GF-D8 (cell line): ENCODE measurements at places on chromosomes 2 and 18.
A peak's percentile ranks its signal among the peaks of the same experiment; 100 is the strongest.

GRCh38 chr2:160251569-160251968 lies 51.5 kb upstream of the ITGB6 start:
- no peak for DNase-seq

GRCh38 chr18:36412778-36413177 lies 115.3 kb downstream of the FHOD3 start:
- DNase-seq: no peak

GRCh38 chr18:36545821-36546427 lies 248.4 kb downstream of the FHOD3 start:
- DNase-seq: no peak

DNA sequence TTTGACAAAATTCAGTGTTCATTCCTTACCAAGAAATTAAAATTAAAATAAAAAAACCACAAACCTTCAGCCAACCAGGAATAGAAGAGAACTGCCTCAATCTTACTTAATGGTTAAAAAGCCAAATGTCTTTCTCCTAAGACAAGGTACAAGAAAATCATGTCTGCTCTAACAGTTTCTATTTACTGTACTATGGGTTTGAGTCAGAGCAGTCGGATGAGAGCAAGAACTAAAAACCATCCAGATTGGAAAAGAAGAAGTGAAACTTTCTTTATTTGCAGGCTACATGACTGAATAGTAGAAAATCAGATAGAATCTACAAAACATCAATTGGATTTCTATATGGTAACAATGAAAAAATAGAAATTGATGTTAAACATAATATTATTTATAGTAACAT lies 555.5 kb upstream of the TNP1 start:
- no peak for DNase-seq

DNA sequence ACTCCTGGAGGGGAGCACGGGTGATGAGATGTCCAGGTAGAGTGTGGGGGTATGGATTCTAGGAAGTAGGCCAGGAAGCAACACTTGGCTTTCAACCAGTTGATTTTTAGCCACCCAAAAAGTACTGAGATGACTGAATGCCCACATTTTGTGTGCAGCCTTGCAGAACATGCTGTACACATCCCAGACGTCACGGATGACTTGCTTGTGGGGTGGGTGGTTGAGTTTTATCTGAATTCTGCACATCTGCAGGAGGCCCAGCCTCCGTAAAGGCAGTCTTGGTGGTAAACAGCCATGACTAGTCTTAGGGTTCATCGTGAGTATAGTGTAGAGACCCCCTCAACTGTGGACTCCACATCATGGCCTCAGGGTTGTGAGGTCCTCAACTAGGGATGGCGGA lies 53.3 kb upstream of the CCDC195 start:
- DNase-seq: no peak

- DNase-seq: no peak
Measured at GRCh38 chr2:221969087-221969829, 329.5 kb downstream of the PAX3 start.

- no peak for DNase-seq
Measured at GRCh38 chr18:51398104-51398503, 200.6 kb upstream of the MEX3C start.

GRCh38 chr2:168999668-169000213 lies 31.4 kb downstream of the ABCB11 start:
- no peak for DNase-seq

DNA sequence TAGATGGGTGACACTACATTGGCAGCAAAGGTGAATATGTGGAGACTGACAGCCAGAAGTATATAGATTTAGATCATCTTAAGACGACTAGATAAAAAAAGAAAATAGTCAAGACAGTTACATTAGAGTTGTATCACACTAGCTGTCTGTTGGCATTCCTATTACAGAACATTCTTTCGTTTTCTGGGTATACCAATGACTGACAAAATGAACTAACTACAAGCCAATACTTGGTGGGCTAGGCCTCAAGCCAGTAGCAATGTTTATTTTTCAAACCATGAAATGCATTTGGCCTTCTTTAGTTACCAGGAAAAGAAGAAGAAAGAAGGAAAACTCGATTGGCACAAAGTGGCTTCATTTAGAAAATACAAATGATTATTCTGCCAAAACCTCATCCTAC lies 944.9 kb upstream of the ZEB2 start:
- DNase-seq: no peak

- no peak for DNase-seq
Measured at GRCh38 chr2:111057045-111057444, 63.7 kb upstream of the BCL2L11 start.

GRCh38 chr2:31384771-31385276 lies 29.7 kb downstream of the XDH start:
- DNase-seq: no peak

DNA sequence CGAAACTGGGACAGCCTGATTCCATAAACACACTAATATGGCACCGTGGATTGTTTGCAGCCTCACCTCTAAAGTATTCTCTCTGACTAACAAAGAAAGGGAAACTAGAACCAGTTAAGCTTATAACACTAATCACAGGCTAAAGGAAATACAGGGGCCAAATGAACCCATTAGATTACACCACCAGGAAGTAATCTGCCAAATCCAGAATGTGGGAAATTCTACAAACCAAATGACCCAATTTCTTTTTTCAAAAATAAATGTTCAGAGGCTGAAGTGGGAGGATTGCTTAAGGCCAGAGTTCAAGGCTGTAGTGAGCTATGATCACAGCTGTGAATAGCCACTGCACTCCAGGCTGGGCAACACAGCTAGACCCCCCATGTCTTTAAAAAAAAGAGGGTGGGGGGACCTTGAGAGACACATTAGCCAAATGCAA lies 1.5 kb upstream of the MPPE1 start:
- peak; percentile 58 for DNase-seq

DNA sequence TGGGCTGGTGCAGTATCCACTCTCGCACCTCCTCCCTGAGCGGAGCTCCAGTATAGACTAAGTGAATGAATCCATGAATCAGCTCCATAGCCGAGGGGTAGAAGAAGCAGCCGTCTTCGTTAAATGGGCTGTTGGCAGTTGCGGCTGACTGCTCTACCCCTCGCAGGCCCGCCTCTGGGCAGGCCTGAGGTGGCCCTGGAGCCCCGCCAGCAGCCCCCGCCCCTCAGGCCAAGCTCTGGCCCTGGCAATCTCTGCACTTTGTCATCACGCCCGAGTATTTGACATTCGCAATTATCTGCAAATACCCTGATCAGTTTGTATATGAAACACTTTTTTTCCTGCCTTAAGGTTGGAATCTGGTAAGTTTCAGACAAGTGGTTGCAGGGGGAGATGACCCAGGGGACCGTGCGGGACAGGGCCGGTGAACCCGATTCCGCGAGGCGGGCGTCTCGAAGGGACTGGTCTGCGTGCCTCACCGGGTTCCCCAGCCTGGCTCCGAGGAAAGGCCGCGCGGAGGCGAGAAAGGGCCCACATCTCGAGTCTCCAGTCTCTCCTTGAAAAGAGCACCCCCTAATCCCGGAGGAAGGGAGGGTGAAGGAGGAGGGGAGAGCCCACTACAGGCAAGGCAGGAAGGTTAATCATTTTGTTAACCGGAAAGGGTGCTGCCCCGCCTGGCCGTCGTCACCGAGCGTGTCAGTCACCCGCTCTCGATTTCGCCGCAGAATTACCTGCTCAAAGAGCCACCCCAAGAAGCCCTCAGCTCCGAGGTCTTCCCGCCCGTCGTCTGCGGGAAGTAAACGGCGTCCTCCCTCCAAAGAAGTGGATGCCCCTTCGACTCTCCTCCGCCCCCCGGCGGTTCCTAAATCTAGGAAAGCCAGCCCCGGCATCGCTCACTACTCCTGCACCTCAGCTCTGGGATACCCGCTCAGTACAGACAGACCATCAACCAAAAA lies 11.1 kb upstream of the SATB2 start:
- DNase-seq: no peak

- DNase-seq: no peak
Measured at GRCh38 chr2:94871226-94872087, at the start of gene TEKT4. TEKT4 (plus strand) TSS chr2:94871430; CDS start chr2:94871580, 150 bp downstream.

- DNase-seq: no peak
Measured at GRCh38 chr2:133712369-133712768, 144.1 kb upstream of the NCKAP5 start.

DNA sequence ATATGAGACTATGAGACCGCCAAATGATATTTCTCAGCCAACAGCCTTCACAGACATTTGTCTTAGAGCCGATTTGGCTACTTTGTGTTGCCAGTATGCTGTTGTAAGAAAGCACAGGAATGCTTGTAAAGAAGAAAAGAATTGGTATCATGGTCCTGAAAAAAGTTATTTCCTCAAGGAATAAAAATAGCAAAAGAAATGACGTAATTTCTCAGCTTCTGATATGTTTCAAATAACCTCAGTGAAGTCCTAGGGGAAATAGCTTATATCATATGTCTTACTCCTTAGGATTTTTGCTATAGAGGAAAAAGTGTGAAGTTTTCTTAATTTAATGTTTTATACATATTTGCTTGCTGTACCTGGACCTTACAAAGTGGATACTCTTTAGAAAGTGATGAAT lies 23.0 kb downstream of the SCN1A start:
- no peak for DNase-seq

- DNase-seq: no peak
Measured at GRCh38 chr2:3470166-3470651, 49.1 kb downstream of the ADI1 start.

GRCh38 chr2:32965523-32966171 lies 18.9 kb downstream of the LTBP1 start:
- DNase-seq: no peak

DNA sequence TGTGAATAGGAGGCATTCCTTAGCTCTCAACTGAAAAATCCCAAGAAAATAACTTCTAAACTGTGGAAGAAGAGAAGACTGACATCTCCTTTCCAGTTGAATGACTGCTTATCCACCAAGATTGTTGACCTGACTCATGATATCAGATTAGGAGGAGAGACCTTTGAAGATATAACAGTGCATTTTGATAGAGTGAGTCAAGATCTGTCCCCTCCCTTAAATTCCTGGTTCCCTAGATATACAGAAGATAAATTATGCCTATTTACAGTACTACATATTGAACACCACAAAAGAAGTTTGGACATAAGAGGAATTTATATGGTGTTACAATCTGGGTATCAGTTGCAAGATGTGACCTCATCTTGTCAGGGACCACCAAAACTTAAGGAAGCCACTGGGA lies 285.3 kb upstream of the ZSWIM2 start:
- no peak for DNase-seq

DNA sequence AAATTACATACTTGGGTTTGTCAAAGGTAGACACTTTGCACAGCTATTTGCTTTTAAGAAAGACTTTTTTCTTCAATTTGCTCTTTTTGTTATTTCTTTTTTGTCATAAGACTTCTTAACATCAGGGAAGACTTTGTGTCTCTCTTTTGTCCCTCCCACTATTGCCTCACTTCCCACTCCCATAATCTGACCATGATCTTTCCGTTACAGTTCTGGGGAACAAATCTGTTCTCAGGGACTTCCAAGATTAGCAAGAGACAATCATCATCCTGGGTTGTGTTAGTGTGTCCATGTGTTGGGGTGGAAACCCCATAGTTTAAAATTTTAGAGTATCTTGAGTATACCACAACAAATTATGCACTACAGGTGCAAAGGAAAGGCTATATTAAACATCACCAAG lies 75.3 kb downstream of the REV1 start:
- peak; percentile 26 for DNase-seq

GRCh38 chr18:34857320-34857719 lies 147.2 kb downstream of the DTNA start:
- no peak for DNase-seq

- no peak for DNase-seq
Measured at GRCh38 chr2:221570321-221570935, 1.7 kb downstream of the EPHA4 start.

GRCh38 chr2:71995067-71995665 lies 152.5 kb downstream of the CYP26B1 start:
- DNase-seq: no peak

DNA sequence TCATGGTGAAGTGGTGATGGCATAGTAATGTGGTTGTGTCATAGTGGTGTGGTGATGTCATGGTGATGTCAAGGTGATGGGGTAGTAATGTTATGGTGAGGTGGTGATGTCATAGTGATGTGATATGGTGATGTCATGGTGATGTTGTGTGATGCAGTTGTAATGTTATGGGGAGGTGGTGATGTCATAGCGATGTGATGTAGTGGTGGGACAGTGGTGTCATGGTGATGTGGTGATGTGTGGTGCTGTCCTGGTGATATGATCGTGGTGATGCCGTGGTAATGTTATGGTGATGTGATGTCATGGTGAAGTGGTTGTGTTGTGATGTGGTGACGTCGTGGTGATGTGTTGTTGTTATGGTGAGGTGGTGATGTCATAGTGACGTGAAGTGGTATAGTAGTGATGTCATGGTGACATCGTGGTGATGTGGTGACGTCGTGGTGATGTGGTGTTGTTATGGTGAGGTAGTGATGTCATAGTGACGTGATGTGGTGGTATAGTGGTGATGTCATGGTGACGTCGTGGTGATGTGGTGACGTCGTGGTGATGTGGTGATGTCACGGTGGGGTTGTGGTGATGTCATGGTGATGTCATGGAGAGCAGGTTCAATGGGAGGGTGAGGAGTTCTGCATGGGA lies 242.7 kb upstream of the MYT1L start:
- no peak for DNase-seq

DNA sequence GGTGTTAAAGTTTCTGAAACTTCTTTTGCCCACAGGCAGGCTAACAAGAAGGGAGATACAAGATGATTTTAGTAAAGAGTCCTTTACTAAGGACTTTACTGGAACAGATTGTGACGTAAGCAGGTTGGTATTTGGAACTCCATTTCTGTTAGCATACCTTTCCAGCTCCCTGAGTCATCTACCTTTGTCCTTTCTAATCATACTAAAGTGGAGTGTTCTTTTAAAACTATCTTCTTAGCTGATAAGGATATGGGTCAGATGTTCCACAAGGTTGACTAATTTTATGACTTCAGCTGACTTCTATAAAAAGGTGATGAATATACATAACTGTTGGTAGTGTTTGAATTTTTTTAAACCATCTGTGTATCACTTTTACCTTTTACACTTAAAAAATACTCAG lies 21.1 kb downstream of the UGP2 start:
- DNase-seq: no peak

DNA sequence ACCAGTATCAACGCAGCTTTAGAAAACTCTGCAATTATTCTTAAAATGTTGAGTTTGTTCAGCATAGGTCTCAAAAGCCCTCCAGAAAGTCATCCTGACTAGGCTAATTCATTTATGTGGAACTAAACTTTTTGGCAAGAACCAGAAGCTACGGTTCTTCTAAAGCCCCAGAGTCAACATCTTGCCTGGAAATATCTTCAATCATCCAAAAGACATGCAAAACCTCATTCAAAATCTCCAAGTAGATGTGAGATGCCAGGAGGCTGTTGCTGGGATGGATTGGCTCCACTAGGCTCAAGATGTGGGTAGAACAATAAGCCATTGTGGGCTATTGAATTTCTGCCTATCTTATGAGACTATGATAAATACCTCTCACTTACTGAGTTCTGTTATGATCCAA lies 2.1 kb upstream of the SCG2 start:
- DNase-seq: no peak

GRCh38 chr2:62339413-62339812 lies 143.5 kb downstream of the B3GNT2 start:
- no peak for DNase-seq

GRCh38 chr2:131093696-131094462 lies 619 bp upstream of the FAM168B start:
- peak; percentile 38 for DNase-seq
